Stimulated activated naive CD4-positive, alpha-beta T cell treated with Interleukin-2 at 50 U/mL for 16 hours (primary cell): ENCODE measurements at places on chromosomes 12 and 14.

DNA sequence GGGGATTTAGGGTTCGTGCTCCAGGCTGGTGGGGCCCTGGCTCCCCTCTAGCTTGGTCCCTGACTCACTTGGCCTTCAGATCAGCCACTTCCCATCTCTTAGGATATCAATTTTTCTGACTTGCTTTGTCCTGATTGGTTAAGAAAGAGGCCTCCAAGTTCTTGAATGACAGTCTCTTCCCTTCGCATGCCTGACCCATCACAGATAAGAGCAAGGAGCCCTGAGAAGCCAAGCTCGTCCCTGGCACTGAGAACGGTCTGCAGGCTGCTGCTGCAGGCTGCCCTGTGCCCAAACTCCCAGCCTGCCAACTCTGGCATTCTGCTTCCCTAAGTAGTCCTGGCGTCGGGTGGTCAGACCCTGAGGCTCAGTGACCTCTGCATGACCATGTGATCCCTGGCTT is 794 bp upstream of the LRTM2 start:
- DNase-seq = no peak

DNA sequence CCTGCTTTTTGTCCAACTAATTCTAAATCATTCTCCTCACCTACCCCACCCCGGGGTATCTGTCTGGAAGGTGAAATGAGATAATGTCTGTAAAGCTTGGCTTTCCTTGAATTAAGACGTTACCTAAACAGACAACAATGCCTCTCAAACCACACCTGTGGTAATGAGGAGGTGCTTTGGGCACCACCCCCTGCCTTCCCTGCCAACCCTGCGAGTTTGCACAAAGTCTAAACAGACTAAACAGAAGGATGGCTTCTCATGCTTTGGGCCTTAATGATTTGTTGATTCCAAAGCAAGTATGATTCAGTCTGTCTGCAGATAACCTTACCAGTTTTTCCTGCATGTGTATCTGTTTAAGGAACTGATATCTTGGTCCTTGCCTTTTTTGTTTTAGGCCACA is 82.4 kb downstream of the ZFC3H1 start:
- no peak for DNase-seq

GRCh38 chr12:85697003-85697402 is 139.2 kb downstream of the RASSF9 start:
- no peak for DNase-seq

GRCh38 chr12:67964456-67964855 is 24.8 kb upstream of the IFNG-AS1 start:
- no peak for DNase-seq

- DNase-seq = no peak
Observed at GRCh38 chr14:50109342-50109741, 7.0 kb downstream of the VCPKMT start.

GRCh38 chr12:48629541-48629940 is 52.5 kb downstream of the KANSL2 start:
- DNase-seq = no peak

DNA sequence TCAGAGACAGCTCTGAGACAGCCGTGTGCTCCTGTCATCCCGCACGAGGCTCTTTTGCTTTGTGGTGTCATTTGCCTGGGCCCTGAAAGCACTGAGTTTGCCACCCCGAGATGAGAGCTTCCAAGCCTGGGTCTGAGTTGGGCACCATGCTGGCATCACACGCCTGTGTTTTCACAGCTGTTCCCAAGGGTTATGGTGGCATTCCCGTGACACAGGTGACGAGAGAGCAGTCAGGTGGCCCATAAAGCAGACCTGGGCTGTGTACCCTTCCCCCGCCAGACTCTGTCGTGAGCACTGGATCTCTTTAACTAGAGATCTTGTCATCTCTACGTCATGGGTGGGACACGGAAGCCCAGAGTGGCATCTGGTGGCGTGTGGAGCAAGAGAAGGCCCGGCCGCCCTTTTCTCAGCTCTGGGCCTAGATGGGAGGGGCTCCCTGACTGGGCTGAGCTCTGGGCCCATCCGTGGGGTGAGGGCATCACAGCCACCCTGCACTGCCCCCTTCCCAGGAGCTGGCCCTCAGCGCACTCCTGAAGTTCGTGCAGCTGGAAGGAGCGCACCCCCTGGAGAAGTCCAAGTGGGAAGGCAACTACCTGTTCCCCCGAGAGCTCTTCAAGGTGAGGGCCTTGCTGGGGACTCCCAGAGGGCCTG is 2.6 kb downstream of the NOC4L start:
- no peak for DNase-seq

DNA sequence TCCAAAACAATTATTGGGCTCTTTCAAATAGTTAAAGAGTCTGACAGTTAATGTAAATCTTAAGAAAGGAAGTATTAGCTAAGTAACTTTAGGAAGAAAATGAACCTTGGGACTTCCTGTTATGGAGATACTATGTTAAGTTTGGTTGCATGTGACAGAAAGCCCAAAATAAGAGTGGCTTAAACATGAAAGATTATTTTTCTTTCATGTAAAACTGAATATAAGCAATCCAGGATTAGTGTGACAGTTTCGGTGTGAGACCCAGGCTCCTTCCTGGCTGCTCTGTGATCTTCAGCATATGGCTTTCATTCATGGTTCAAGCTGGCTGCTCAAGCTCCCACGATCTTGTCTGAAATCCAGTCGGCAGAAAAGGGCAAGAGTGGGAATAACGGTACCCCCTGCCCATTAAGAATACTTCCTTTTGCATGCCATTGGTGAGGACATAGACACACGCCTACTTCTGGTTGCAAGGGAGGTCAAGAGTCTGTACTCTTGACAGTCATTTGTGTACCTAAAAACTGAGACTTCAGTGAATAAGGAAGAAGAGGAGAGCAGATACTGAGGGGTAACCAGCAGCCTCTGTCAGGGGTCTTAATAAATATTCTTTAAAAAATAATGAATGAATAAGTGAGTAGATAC is 2.2 kb upstream of the RPAP3 start:
- no peak for DNase-seq

DNA sequence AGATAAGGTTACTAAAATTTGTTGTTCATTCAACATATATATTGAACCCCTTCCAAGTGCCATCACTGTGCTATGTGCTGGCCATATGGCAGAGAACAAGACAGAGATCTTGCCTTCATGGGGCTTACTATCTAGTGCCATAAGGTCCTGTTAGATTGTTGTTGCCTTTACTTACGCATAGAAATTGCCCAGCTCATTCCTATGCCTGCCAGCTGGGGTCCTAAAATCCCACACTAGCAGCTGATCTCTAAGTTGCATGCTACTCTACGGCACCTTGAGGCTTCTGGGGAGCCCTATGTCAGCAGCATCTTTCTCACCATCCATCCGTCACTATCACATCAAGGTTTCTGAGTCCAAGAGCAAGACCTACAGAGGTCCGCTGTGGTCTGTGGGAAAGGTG is 1.4 kb upstream of the KCNK10 start:
- DNase-seq = no peak

DNA sequence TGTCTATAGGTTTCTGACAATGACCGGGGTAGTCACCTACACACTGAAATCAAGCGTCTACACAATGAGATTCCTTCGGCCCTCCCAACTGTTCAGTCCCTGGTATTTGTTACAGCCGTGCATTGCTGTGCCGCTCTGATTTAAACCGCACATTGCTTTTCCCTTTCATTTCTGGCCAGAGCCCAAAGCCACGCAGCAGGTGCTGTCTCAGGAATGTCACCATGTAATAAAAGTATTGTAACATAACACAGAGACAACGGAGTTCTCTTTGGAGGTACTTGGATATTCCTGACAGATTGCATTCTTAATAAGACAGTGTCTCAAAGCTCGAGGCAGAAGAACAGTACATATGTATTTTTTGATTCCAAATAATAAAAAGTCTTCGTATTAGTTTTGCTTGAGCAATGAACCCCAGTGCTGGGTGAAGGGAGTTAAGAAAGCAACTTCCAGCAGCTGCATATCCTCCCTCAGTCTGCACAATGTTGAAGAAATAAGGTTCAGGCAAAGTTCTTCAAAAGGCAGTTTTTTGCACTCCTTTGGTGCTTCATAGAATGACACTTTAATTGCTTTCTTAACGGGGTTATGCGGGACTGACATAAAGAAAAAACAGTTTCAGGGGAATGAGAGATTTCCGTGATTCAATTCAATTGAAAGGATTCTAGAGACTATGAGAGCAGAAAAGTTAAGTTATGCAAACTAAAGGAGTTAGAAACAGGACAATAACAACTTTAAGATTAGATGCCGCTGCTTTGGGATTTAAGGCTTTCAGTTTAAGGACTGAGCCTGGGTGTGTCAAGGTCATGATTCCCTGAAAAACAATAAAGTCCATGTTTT is 288.7 kb upstream of the FLRT2 start:
- no peak for DNase-seq

DNA sequence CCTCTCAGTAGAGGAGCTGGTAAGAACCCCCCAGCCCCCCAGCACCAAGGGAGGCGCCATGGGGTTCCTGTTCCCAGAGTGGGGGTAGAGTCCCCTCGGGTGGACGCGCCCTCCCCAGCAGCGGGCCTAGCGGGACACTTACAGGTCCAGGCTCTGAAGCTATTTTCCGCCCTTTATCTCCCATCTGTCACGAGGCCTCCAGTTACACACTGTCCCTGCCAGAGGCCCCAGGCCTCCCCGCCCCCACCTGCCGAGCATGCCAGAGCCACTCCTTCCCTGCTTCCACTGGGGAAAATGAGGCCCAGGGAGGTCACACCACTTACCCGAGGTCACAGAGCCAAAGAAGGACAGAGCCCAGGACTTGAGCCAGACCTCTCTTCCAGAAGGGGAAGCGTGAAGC is 3.1 kb downstream of the C14orf180 start:
- DNase-seq = no peak

- no peak for DNase-seq
Observed at GRCh38 chr14:22843123-22843925, 6.9 kb downstream of the MMP14 start.

DNA sequence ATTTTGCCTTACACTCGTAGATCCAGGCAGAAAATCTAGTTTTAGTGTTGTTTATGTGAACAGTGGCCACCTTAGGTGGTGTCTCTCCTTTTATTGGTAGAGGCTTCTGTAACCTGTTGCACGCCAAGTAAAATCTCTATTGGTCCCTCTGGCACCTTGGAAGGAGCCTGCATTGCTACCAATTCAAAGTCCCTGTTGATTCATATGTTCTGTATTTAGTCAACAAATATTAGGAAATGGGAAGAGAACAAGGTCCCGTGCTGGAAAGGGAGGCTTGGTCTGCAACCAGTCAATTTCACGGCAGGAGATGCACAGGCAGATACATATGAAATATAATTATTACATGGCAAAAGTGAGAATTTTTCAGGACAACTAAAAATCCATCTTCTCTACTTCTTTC is 6.4 kb upstream of the GPHN start:
- DNase-seq = no peak

GRCh38 chr12:26573225-26573909 is 259.6 kb downstream of the ITPR2 start:
- no peak for DNase-seq

DNA sequence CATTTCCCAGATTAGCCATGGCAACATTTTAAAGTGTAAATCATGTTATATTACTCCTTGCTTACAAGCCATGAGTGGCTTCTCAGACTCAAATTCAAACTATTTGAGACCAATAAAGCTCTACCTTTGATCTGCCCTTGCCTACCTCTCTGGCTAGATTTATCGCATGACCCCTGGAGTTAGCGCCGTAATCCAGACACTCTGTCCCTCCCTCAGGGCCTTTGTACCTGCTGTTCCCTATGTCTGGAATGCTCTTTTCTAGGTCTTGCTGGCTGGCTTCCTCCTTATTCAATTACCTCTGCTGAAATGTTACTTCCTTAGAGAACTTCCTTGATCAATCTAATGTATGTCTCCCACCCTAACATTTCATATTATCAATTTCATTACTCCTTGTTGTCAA is 16.3 kb downstream of the SIX4 start:
- DNase-seq = no peak

DNA sequence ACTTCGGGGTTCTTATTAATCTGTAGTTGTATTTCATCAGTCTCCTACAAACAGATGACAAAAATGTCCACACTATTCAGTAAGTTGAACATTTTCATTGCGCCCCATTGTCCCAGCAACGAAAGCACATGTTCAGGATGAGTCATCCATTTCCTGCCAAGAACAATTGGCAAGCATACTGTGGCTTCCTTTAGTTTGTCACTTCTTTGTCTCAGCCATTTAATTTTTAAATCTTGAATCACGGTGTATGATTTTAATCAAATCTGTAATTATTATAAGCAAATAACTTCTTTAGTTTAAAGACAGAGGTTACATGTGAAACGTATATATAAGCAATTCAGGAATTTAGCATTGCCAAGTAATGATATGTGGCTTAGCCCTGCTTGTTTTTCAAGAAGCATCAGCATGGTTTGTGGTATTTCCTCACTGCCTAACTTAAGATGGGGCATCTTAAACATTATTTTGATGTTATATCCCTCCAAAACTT is 211.3 kb upstream of the KRR1 start:
- peak; percentile 18 for DNase-seq

DNA sequence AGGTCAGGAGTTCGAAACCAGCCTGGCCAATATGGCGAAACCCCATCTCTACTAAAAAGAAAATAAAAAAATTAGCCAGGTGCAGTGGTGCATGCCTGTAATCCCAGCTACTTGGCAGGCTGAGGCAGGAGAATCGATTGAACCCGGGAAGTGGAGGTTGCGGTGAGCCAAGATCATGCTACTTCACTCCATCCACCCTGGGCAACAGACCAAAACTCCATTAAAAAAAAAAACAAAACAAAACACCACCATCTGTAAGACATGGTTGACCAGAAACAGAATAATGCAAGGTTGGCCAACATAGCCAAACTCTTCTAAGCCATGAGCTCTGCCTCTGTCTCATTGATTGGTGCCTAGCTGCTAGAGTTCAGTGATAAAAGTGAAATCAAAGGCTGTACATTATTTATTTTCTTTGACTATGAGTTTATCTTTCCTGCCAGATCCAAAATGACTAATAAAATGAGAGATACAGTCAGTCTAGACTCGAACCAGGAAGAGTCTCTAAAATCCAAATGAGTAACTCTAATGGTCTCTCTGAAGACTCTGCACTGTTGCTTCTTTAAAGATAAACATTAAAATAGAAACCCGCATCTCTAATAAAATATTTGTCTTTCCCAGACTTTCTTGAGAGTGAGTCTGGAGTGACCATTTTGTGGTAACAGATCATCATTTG is 404.7 kb downstream of the DAD1 start:
- no peak for DNase-seq

- DNase-seq = no peak
Observed at GRCh38 chr12:11601647-11602046, 47.8 kb upstream of the ETV6 start.

DNA sequence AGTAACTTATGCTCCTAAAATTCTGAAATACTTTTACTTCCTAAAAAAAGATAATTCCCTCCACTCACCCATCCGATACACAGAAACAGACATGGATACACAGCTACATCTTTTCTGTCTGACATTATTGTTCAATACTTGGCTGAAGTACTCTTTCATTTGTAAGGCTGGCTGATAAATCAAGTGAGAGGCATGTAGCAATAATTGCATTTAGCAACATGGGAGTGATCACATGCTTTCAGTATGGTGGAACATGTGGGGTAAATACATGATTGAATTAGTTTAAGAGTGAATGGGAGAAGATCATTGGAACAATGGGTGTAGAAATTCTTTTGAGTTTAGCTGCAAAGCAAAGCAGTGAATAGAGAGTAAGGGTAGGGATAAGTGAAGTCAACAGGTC is 25.6 kb downstream of the PTPRQ start:
- DNase-seq = no peak

- DNase-seq = no peak
Observed at GRCh38 chr14:97149775-97150174, 352.6 kb downstream of the VRK1 start.
